Osteoblast (primary cell): ENCODE measurements at places on chromosomes 7 and 10. TPM values are rescaled to one million over a fixed set of nuclear protein-coding genes. Genes with fewer than 3 reads are reported as not detected.

GRCh38 chr7:41886901-41887311 lies 184.0 kb upstream of the INHBA start:
- no peaks in the 10 kb centered on the region for H3K36me3 ChIP-seq
- peak overlapping the region; percentile 99 for H3K27ac ChIP-seq
- H3K27me3 ChIP-seq: no peaks in the 10 kb centered on the region
- peak; percentile 88 for DNase-seq
- H3K4me3 ChIP-seq: peak overlapping the region; percentile 42

DNA sequence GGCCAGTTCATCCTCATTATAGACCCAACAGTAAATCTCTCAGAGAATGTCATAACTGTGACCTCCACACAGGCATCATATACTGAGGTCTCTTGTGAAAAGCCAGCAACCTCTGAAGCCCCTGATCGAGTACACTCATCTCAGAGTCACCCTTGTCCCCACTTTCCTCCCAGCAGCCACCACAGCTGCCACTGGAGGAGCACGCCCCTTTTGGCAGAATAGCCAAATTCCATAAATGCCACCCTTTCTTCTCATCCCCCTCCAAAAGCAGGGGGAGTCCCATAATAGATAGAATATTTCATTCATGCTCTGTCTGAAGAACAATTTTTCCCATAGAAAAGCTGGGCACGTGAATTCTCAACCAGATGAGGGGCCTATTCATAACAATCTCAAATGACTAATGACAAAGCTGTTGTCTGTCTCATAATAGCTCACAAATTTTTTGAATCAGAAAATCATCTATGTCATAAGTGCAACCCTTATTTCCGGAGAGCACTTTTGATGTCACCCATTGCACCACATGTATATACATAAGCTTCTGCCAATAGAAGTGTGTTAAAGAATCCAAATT lies 47.4 kb downstream of the SGMS1 start:
- H3K4me1 ChIP-seq: peaks cover 26% of the 10 kb centered on the region
- H3K27me3 ChIP-seq: no peaks in the 10 kb centered on the region
- H3K4me3 ChIP-seq: no peak overlapping the region
- peak; percentile 72 for DNase-seq
- no peaks in the 10 kb centered on the region for H3K36me3 ChIP-seq
- no peak overlapping the region for H3K27ac ChIP-seq

DNA sequence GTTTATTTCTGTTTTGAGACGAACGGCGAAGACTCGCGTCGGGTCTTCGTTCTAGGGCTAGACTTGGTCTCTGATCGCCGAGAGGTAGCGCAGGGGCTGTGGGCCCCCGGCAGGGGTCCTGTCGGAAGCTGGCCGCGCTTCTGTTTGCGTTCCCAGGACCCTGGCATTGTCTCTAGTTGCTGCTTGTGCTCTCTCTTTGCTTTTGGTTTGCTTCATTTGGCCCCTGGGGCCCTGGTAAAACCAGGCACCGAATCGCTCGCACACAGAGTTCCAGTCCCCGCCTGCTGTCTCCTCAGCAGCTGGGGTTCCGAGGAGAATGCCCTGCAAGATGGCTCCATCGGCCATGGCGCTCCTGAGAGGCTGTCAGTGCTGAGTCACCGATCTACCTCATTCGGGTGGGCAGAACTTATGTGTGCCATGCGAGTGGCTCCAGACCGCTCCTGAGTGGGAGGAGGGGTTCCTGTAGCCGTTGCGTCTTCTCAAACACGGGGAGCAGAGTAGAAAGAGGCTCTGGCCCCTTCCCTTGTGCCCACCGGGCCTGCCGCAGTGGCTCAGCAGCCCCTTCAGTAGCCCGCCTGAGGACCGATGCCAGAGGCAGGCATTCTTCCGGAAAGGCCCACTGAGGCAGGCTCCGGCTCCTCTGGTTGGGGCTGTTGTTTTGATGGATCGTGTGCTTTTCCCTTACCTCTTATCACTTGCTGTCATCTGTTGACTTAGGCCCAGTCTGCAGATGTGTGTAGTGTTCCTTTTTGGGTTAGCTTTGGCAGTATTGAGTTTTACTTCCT lies 826 bp downstream of the CHPF2 start:
- peak overlapping the region; percentile 99 for H3K4me3 ChIP-seq
- H3K27ac ChIP-seq: peak overlapping the region; percentile 97

DNA sequence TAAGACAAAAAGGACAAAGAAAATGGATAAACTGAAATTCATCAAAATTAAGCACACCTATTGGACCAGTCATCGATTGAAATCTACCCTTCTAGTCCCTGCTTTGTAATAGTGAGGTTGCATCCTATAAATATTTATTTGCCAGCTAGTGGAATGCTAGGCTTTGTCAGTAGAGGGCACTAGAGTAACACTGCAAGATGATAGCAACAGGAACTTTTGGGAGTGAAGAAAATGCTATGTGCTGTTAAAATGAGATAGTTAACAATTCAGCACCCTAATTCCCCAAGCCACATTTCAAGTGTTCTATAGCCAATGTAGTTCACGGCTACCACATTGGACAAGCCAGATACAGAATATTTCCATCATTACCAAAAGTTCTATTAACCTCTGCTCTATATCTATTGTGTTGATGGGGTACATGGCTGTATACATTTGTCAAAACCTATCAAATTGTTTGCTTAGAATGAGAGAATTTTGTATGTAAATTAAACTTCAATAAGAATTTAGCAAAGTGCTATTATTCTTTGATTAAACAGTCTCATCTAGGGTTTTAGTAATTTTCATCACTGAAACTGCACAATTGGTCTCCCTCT lies 69.8 kb downstream of the LSMEM1 start:
- no peaks in the 10 kb centered on the region for H3K27me3 ChIP-seq
- no peaks in the 10 kb centered on the region for H3K36me3 ChIP-seq
- DNase-seq: peak; percentile 79
- no peak overlapping the region for H3K27ac ChIP-seq

DNA sequence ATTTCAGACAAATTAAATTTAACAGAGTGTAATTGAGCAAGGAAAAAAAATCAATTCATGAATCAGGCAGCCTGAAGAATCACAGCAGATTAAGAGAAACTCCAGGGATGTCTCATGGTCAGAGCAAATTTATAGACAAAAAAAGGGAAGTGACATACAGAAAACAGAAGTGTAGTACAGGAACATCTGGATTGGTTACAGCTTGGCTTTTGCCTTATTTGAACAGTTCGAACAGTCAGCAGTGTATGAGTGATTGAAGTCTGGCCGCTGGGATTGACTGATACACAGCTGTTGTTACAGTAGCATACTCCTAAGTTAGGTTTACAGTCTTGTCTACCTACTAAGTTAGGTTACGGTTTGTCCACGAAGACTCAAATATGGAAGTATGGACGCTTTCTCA lies 255.3 kb downstream of the HPSE2 start:
- DNase-seq: no peak
- H3K27me3 ChIP-seq: no peaks in the 10 kb centered on the region
- H3K36me3 ChIP-seq: no peaks in the 10 kb centered on the region
- H3K4me3 ChIP-seq: no peak overlapping the region

DNA sequence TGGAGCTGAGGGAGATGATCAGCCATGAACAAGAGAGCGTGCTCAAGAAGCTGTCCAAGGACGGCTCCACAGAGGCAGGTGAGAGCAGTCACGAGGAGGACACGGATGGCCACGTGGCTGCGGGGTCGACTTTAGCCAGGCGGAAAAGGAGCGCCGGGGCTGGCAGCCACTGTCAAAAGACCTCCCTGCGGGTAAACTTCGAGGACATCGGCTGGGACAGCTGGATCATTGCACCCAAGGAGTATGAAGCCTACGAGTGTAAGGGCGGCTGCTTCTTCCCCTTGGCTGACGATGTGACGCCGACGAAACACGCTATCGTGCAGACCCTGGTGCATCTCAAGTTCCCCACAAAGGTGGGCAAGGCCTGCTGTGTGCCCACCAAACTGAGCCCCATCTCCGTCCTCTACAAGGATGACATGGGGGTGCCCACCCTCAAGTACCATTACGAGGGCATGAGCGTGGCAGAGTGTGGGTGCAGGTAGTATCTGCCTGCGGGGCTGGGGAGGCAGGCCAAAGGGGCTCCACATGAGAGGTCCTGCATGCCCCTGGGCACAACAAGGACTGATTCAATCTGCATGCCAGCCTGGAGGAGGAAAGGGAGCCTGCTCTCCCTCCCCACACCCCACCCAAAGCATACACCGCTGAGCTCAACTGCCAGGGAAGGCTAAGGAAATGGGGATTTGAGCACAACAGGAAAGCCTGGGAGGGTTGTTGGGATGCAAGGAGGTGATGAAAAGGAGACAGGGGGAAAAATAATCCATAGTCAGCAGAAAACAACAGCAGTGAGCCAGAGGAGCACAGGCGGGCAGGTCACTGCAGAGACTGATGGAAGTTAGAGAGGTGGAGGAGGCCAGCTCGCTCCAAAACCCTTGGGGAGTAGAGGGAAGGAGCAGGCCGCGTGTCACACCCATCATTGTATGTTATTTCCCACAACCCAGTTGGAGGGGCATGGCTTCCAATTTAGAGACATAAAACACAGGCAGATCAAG lies 3.3 kb downstream of the GDF2 start:
- no peak overlapping the region for H3K27ac ChIP-seq
- no peaks in the 10 kb centered on the region for H3K36me3 ChIP-seq
- no peak overlapping the region for H3K4me3 ChIP-seq
- peak; percentile 56 for DNase-seq

DNA sequence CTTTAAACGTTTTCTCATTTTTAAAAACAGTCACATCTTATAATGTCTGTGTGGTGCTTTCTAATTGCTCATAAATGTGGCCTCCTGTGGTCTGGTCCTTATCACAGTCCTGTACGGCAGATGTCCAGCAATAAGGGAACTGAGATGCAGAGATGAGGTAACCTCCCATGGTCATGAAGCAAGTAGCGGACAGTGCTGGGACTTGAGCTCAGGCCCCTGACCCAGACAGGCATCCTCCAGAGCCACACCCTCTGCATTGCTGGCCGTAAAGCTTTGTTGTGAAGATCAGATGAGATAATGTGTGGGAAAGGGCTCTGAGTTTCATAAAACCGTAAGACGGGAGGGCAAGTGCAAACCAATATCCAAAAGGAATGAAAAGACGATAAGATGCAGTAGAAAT lies 48.2 kb downstream of the DYNC2I1 start:
- H3K27ac ChIP-seq: no peak overlapping the region
- no peak overlapping the region for H3K4me3 ChIP-seq

The SP4 gene
- 5.0 and 5.1 TPM in 2 replicates for total RNA-seq

- peaks cover 7% of the 10 kb centered on the region for H3K27me3 ChIP-seq
- H3K4me1 ChIP-seq: peaks cover 7% of the 10 kb centered on the region
- H3K4me3 ChIP-seq: no peak overlapping the region
- no peaks in the 10 kb centered on the region for H3K36me3 ChIP-seq
- no peak overlapping the region for H3K27ac ChIP-seq
- DNase-seq: peak; percentile 38
Measured at GRCh38 chr7:128112781-128113221, 81.6 kb upstream of the LRRC4 start.

DNA sequence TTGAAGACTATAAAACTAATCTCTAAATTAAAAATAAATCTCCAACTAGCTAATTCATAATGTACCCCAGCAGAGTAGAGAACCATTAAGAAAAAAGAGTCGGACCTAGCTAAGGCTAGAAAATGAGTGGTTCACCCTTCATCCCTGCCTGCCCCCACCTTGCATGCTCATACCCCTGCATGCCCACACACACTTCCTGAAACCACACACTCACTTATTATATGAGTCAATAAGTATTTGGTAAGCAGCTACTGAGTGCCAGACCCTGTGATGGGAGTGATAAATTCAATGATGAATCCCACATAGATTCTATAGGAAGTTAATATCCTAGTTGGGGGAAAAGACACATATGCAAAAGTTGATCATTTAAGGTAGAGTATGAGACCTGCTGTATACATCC lies 152.9 kb upstream of the INHBA start:
- no peaks in the 10 kb centered on the region for H3K27me3 ChIP-seq
- no peak overlapping the region for H3K4me3 ChIP-seq
- no peaks in the 10 kb centered on the region for H3K36me3 ChIP-seq
- no peak for DNase-seq
- peak overlapping the region; percentile 77 for H3K27ac ChIP-seq

DNA sequence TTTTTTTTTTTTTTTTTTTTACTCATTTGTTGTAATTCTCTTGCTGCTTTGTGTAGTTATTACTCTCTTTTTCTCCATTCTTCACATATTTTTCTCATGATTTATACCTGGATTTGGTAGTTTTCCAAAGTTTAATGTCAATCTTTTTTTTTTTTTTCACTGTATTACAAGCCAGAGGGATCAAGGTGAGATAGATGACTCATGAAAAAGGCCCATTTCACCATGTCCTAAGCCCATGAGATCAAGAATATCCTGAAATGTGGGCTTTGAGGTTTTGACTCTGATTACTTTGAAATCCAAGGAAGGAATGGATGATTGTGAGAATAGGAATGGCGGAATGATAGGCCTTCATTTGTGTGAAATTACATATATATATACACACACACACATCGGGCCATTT lies 31.1 kb downstream of the TAX1BP1 start:
- H3K27ac ChIP-seq: no peak overlapping the region
- H3K4me1 ChIP-seq: peaks cover 12% of the 10 kb centered on the region
- no peak for DNase-seq
- H3K36me3 ChIP-seq: peaks cover 16% of the 10 kb centered on the region
- H3K4me3 ChIP-seq: no peak overlapping the region
- no peaks in the 10 kb centered on the region for H3K27me3 ChIP-seq

- no peaks in the 10 kb centered on the region for H3K27me3 ChIP-seq
- no peak overlapping the region for H3K4me3 ChIP-seq
- no peaks in the 10 kb centered on the region for H3K36me3 ChIP-seq
- H3K27ac ChIP-seq: no peak overlapping the region
Measured at GRCh38 chr10:59754951-59755350, 1.7 kb upstream of the MRLN start.

GRCh38 chr7:118902600-118902999 lies 678.1 kb downstream of the ANKRD7 start:
- H3K27ac ChIP-seq: no peak overlapping the region
- no peaks in the 10 kb centered on the region for H3K4me1 ChIP-seq
- H3K4me3 ChIP-seq: no peak overlapping the region
- H3K36me3 ChIP-seq: no peaks in the 10 kb centered on the region
- no peaks in the 10 kb centered on the region for H3K27me3 ChIP-seq

The ELOVL3 gene
- 2.2 and 2.7 TPM in 2 replicates for total RNA-seq

- no peaks in the 10 kb centered on the region for H3K36me3 ChIP-seq
- no peaks in the 10 kb centered on the region for H3K27me3 ChIP-seq
- H3K27ac ChIP-seq: no peak overlapping the region
- no peak for DNase-seq
- H3K4me3 ChIP-seq: no peak overlapping the region
Measured at GRCh38 chr10:15849316-15849715, 11.0 kb downstream of the MINDY3 start.

- no peak overlapping the region for H3K27ac ChIP-seq
- H3K4me3 ChIP-seq: no peak overlapping the region
- H3K36me3 ChIP-seq: no peaks in the 10 kb centered on the region
- H3K4me1 ChIP-seq: no peaks in the 10 kb centered on the region
- DNase-seq: no peak
Measured at GRCh38 chr7:15609287-15609686, 47.5 kb upstream of the AGMO start.

- H3K4me1 ChIP-seq: peaks cover 7% of the 10 kb centered on the region
- no peak overlapping the region for H3K27ac ChIP-seq
- no peaks in the 10 kb centered on the region for H3K36me3 ChIP-seq
- H3K27me3 ChIP-seq: no peaks in the 10 kb centered on the region
- DNase-seq: no peak
Measured at GRCh38 chr10:15353471-15354017, 17.5 kb downstream of the FAM171A1 start.

The NUPR2 gene
- not detected in 2 replicates for total RNA-seq
